ENCODE measurements at places on chromosomes 6 and 20.

DNA sequence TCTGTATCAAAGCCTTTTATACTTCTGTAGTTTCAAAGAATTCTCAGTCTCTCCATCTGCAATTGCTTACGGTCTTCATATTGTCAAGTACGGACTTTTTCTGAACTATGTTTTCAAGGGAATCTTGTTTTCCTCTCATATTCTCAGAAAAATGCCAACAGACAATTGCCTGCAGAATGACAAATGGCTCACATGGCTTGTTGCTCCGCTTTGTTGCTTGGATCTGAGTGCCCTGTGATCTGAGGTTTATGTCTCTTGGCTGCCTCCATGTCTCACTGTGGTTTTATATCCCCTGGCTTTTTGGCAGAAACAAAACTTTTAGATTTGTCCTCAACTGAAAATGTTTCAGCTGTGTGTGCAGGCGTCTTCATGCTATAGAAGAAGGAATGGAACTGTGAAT is 285.4 kb upstream of the CHD6 start:
- DNase-seq = no peak

- DNase-seq = no peak
Measured at GRCh38 chr6:52352239-52353018, 9.5 kb upstream of the PAQR8 start.

DNA sequence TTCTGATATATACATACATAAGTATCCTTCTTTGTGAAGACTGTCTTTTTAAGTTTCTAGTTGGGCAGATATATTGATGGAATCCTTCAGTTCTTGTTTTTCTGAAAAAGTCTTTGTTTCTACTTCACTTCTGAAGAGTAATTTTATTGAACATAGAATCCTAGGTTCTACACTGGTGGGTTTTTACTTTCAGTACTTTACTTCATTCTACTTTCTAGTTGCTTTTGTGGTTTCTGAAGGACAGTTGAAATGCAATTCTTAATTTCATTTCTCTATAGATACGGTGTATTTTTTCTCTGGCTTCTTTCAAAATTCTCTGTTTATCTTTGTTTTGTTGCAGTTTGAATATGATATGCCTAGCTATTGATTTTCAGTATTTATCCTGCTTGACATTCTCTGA is 105.3 kb downstream of the HMGCLL1 start:
- no peak for DNase-seq

- DNase-seq = no peak
Measured at GRCh38 chr20:59422872-59423544, 122.6 kb downstream of the EDN3 start.

DNA sequence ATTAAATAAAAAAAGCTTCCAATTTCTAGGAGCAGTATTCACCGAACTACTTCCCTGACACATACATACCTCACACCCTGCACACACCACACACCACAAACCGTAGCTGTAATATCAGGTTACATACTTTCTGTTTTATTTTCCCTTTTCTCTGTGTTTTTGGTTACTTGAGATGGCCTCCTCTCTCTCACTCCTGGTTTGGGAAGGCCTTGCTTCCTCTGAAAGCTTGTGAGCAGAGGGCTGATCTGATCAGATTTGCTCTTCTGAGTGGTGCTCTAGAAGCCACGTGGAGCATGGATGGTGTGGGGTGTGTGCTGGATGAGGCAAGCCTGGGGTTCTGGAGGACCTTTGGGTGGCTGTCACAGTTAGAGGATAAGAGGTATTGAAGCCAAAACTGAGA is 20.9 kb downstream of the UTRN start:
- no peak for DNase-seq

- no peak for DNase-seq
Measured at GRCh38 chr20:64238851-64239387, 16.6 kb upstream of the PCMTD2 start.

DNA sequence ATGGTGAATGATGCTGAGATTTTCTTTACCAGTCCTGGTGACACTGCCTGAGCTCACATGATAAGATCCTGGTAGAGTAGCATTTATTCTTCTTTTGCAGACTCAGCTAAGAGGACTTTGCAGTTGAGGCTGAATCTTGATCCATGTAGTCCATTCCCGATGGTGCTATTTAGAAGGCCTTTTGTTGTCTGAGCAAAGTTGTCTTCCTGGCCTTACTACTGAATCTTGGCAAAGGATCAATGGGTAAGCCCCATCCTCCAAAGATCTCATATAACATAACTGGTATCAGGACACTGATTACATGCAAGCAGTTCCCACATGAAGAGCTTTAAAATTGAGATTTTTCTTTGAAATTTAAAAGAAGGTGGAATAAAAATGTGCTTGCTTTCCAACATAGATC is 291.6 kb downstream of the SOX4 start:
- DNase-seq = no peak

GRCh38 chr20:51275181-51275580 is 252.3 kb upstream of the KCNG1 start:
- DNase-seq = no peak

- peak; percentile 37 for DNase-seq
Measured at GRCh38 chr6:75272145-75272840, 12.3 kb downstream of the TMEM30A start.

- DNase-seq = no peak
Measured at GRCh38 chr6:151241853-151242252, 2.1 kb downstream of the AKAP12 start.

DNA sequence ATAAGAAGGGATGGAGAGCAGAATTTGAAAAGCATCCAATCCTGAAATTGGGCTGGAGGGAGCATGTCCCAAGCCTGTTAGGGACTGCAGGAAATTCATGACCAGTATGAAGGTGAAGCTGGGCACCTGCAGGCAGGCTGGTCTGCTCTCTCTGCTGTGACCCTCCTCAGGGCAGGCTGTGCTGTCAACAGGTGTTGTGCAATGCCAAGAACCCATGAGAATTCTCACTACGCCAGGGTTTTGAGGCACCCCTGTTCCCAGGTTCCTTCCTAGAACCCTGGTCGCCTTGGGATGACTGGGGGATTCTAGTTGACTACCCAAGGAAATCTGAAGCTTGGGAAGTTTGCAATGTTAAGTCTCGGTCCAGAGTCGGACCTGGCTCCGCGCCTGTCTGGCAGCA is 13.3 kb upstream of the MAS1L start:
- DNase-seq = no peak

DNA sequence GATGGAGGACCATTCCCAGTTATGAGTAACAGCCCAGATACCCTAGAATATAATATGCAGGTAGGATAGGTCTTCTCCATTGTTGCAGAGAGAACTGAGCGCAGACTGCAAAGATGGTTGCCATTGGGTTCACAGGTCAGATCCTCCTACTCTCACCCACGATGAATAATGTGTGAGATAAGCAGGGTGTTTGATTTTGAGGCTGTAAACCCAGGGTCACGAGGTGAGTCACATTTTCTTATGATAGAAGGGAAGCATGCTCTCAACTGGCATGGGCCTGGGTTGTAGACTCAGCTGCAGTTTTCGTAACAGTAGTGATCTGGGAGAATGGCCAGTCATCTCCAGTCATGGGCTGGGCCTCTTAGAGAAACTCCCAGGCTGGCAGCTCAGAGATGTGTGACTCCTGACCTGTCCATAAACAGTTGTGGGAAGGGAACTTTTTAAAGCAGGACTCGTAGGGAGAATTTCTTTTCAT is 74.2 kb downstream of the CD164 start:
- no peak for DNase-seq

DNA sequence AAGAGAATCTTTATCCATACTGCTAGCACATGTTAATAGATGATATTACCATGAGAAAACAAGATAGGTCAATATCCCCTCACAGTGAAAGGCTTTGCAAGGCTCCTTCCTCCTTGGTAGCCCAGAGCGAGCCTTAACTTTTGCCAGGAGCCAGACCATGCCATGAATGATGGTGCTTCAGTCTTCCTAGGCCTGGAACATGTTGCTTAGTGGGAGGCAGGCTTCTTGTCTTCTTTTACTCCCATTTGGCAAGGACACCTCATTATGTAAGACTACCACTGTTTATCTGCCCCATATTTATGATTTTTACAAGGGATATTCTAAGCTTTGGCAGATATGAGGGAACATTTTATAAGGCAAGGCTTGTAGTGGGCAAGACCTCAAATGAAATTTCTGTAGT is 90.8 kb downstream of the GJA1 start:
- no peak for DNase-seq

DNA sequence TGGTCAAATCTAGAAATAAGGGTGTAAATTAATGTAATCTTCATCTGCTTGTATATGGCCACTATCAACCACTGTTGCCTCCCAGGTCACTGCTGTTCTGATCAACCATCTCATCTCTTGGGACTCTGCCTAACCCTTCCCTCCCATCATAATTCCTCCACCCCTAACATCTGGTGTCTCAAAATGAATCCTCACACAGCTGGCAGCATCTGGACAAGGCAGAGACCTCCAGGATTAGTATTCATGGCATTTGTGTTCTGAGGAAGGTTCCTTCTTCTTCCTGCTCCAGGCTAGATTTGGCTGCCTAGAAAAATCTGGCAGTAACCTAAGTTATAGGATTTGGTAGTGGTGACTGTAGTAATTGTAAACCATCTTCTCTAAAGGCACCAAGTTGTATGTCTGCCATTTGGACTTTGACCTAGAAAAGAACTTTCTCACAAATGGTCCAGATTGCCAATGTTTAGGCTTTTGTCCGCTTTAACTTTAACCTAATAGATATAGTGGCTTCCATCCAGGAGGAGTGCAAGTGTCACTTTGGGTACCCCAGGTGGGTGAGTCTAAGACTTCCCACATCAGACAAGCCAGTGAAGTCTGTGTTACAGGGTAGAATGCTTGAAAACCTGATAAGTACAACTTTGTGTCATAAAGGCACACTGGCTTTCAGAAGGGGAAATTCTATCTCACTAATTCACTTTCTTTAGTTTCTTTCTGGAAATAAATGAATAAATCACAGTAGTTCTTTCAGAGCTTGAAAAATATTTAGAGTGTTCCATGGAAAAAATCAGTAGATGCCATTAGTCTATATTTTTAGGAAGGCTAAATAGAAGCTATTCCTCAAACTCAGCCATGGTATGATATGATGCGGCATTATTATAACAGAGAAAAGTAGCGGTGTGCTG is 3.0 kb upstream of the PHACTR2 start:
- DNase-seq = no peak

Data from T47D (cell line).